Glutamatergic neuron (in vitro differentiated cells): ENCODE measurements at places on chromosomes 2 and 18. TPM values are rescaled to one million over a fixed set of nuclear protein-coding genes. Genes with fewer than 3 reads are reported as not detected.

Gene GMPPA
- total RNA-seq = 23.2 TPM

Gene SOCS6
- total RNA-seq = 12.4 TPM

Gene HAAO
- not detected for total RNA-seq

- DNase-seq = no peak
Observed at GRCh38 chr2:238763471-238763995, 84.4 kb upstream of the TWIST2 start.
